ENCODE measurements at places on chromosomes 2 and 18. TPM values are rescaled to one million over a fixed set of nuclear protein-coding genes. Genes with fewer than 3 reads are reported as not detected.

GRCh38 chr2:36513661-36514060, 84.3 kb downstream of the FEZ2 start:
- H3K27ac ChIP-seq: no peak overlapping the region
- no peak overlapping the region for H3K4me3 ChIP-seq
- DNase-seq: no peak
- H3K27me3 ChIP-seq: no peaks in the 10 kb centered on the region
- H3K4me1 ChIP-seq: no peaks in the 10 kb centered on the region
- no peaks in the 10 kb centered on the region for H3K36me3 ChIP-seq

DNA sequence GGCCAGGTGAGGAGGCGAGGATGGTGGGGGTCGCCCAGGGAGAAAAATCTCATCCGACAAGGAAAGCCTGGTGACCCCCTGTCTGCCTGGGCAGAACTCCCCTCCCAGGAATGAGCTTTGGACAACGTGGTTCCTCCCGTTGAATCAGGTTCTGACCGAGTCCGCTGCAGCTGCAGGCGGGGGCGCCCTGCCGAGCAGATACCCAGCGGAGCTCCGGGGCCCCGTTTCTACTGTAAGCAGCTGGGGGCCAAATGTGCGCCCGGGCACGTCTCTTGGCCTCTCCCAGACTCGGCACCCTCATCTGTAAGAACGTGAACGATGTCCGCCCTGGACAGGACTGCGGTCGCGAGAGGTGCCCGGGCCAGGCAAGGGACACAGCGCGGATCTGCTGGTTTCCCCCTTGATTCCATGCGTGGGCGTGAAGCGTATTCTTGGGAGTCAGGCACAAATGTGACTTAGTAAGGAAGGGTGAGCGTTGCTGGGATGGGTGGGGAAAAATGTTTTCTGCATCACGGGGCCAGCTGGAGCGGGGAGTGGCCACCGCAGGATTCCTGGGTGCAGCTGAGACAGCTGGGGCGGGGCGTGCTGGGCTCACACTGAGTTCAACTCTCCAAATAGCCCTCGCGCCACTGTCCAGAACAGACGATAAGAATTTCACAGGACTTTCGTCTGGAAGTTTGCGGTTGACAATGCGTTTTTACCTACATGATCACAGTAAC, 20.2 kb upstream of the TUBB6 start:
- H3K27me3 ChIP-seq: no peaks in the 10 kb centered on the region
- H3K27ac ChIP-seq: peak overlapping the region; percentile 44
- H3K36me3 ChIP-seq: no peaks in the 10 kb centered on the region
- H3K4me1 ChIP-seq: peaks cover 35% of the 10 kb centered on the region

DNA sequence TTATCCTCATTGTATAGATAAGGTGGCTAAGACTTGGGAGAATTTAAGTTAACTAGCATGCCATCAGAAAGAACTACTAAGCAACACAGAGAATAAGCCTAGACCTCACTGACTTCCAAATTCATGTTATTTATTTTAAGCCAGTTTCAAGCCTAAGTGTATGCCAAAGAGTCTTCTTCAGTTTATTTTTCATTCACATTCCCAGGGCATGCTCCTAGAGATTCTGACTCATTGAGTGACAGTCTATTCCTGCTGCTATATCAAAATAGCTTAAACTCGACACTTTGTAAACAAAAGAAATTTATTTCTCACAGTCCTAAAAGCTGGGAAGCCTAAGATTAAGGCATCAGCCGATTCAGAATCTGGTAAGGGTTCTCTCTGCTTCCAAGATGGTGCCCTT, 467.1 kb downstream of the MBD2 start:
- H3K27ac ChIP-seq: no peak overlapping the region
- H3K27me3 ChIP-seq: no peaks in the 10 kb centered on the region
- H3K4me1 ChIP-seq: no peaks in the 10 kb centered on the region
- no peak for DNase-seq
- H3K36me3 ChIP-seq: no peaks in the 10 kb centered on the region
- H3K4me3 ChIP-seq: no peak overlapping the region

DNA sequence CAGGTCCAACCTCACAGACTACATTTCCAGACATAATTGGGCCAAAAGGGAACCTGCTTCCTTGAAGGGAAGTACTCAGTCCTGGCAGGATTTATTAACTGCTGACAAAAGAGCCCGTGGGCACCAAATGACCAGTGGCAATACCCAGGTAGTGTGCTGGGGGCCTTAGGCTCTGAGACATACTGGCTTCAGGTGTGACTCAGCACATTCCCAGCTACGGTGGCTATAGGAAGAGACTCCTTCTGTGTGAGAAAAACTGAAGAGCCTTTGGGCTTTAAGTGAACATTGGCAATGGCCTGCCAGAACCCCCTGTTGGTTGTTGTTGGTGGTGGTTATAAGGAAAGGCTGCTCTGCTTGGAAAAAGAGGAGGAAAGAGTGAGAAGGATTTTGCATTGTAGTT, 401.8 kb downstream of the KCNJ3 start:
- peak; percentile 19 for DNase-seq
- no peak overlapping the region for H3K4me3 ChIP-seq
- H3K27me3 ChIP-seq: no peaks in the 10 kb centered on the region
- peak overlapping the region; percentile 51 for H3K27ac ChIP-seq
- H3K4me1 ChIP-seq: peaks cover 16% of the 10 kb centered on the region

- no peaks in the 10 kb centered on the region for H3K4me1 ChIP-seq
- H3K4me3 ChIP-seq: no peak overlapping the region
- no peak overlapping the region for H3K27ac ChIP-seq
- no peak for DNase-seq
- H3K36me3 ChIP-seq: no peaks in the 10 kb centered on the region
These were observed 232.3 kb upstream of the MEIS1 start for GRCh38 chr2:66202586-66202985.

The SEPTIN10 gene
- 113 TPM for total RNA-seq

The CPO gene
- 0.32 TPM for total RNA-seq

The CBLN2 gene
- total RNA-seq: not detected
